Left ventricle myocardium superior (tissue), 1 donor: ENCODE measurements at places on chromosomes 11 and 22. TPM values are rescaled to one million over a fixed set of nuclear protein-coding genes. Genes with fewer than 3 reads are reported as not detected.

GRCh38 chr11:69342588-69343330, 48.8 kb downstream of the MYEOV start:
- DNase-seq: no peak

DNA sequence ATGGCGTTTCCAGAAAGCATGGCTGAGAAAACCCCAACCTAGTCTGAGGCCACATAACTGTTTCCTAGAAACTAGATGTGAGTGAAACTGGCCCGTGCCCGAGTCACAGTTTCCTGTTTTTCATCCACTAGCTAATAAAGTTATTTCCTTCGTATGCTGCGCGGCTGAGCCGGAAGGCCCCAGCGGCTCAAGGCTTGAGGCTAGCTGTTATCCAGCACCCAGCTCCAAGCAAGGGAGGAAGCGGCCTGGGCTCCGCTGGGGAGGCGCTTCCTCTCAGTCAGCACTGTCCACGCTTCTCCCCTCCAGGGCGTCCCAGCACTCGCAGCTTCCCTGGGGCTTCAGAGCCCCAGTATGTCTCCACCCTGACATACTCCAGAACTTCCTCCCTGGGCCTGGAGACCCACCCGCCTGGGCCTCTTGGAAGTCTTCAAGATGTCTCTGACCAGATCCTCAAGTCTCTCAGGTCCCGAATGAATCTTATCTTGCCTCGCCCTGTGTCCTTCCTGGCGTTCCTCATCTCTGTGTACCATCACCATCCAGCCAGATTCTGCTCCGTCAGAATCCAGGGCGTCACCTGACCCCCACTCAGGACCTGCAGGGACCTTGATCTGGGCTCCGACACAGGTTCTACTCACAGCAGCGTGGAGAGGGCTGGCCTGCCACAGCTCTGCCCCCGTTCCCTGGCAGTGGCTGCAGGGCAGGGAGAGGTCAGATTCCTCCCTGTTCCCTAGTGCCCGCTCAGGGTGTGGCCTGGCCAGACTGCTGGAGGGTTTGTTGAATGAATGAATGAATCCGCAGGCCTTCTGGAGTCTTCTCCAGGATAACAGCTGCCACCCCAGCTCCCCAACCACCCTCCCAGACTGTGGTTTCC, 81.9 kb downstream of the LRRC32 start:
- DNase-seq: peak; percentile 80

MYOD1 gene
- total RNA-seq: not detected

DNA sequence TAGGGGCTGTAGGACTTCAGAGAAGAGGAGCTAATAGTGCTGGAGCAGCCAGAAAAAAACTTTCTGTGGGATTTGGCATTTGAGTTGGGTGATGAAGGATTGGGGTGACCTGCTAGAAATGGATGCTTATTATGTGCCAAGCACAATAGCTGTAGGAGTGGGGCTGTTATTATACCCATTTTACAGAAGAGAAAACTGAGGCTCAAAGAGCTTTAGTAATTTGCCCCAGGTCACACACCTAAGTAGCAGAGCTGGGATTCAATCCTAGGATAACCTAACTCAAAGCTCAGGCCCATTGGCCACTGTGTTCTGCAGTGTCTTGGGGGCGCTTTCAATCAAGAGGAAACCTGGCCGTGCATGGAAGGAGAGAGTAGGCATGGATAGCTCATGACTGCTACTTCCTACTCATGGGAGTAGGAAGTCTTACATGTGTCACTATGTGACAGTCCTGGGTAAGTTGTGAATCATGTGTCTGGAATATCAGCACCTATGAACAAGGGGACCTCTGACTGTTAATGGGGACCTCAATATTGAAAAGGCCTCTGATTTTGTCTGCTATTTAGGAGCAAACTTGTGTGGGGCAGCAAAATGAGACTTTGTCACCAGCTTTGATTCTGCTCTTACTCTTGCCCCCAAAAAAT, 6.1 kb upstream of the ELF5 start:
- DNase-seq: no peak

GRCh38 chr11:122979103-122979814, 2.4 kb downstream of the BSX start:
- DNase-seq: no peak

- DNase-seq: no peak
Measured at GRCh38 chr22:45527456-45527855, 24.8 kb downstream of the FBLN1 start.

DNA sequence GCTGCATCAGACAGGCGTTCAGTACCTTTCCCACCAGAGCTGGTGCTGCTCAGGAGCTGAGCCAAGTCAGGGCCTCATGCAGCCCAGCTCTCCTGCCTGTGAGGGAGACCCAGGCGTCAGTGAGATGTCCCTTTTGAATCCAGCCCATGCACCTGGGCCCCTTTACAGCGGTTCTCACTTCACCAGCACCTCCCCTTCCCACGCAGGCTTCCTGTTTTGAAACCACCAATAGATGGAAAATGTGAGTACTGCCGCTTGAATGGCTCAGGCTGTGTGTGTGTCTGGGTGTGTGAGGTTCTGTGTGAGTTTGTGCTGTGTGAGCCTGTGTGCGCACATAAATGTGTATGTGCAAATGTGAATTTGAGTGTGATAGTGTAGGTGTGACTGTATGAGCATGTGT, 88.4 kb downstream of the UBASH3B start:
- peak; percentile 37 for DNase-seq

- DNase-seq: peak; percentile 85
Measured at GRCh38 chr11:126186025-126186698, 25.3 kb downstream of the RPUSD4 start.

GRCh38 chr11:67278939-67279588, 10.0 kb upstream of the ANKRD13D start:
- DNase-seq: no peak

FAM111B gene
- 0.84 TPM for total RNA-seq

DNA sequence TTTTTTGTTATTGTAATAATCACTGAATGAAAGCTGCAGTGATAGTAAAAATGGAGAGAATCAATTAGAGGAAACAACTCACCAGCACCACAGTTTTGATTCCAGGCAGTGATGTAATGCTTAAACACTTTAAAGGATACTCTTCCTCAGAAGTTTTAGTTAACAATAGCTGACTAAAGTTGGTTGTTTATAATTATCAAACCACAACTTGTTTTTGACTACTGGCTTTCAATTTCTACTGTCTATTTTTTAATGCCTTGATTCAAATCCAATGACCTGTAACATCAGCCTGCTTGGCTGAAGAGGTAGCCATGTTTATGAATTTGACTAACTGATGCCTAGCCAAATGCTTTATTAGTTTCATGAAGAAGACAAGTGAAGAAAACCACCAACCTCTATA, 18.2 kb upstream of the CASP12 start:
- no peak for DNase-seq

PHLDA2 gene
- 0.99 TPM for total RNA-seq

MUC2 gene
- not detected for total RNA-seq

GRCh38 chr11:83319346-83319745, 33.2 kb upstream of the CCDC90B start:
- DNase-seq: no peak

OR51B4 gene
- not detected for total RNA-seq

HORMAD2 gene
- not detected for total RNA-seq

GRCh38 chr11:35515224-35515623, 10.2 kb downstream of the PAMR1 start:
- DNase-seq: no peak

GRCh38 chr11:100964435-100964834, 165.2 kb downstream of the PGR start:
- DNase-seq: no peak

- DNase-seq: no peak
Measured at GRCh38 chr11:76139314-76139713, 67.0 kb downstream of the WNT11 start.

C11orf42 gene
- total RNA-seq: not detected

- DNase-seq: no peak
Measured at GRCh38 chr11:61963282-61964057, 4.0 kb downstream of the FTH1 start.

NEAT1 gene
- total RNA-seq: 508 TPM

GRCh38 chr22:42452456-42452855, 20.3 kb upstream of the NFAM1 start:
- no peak for DNase-seq

- DNase-seq: no peak
Measured at GRCh38 chr11:62087694-62088093, 36.1 kb upstream of the INCENP start.

DNA sequence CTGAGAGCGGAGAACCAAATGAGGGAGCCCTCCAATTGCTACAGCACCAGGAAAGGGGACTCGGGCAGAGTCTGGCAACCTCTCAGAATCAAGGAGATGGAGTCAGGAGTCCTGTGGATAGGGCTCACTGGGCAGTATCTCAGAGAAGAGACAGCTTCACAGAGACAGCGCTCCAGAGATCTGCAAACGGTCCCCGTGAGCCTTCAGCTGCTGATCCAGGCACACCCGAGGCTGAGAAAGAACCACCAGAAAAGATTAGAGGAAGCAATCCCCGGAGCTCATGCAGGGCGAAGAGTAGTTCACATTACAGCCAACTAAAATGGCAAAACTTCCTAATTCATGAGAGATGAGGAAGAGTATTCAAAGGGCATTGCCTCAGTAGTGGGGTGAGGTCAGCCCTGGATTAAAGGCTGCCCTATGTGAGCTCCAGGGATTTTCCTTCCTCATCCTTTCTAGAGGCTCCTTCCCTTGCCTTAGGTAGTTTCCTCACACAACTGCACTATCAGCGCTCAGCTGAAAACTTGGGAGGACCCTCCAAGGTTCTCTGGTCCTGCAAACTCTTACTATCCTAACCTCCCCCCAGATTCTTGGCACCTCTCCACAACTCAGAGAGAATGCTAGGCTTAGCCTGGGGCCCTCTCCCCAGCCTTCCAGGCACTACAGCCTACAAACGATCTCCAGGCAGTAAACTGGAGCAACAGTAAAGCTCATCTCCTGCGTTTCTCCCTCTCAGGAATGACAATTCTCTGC, 23.7 kb downstream of the SCN4B start:
- no peak for DNase-seq
